Right ventricle myocardium inferior (tissue), 1 donor: ENCODE measurements at places on chromosomes 2 and 18.
A peak's percentile ranks its signal among the peaks of the same experiment; 100 is the strongest.

GRCh38 chr2:62216616-62217015 is 20.7 kb downstream of the B3GNT2 start:
- DNase-seq = no peak

DNA sequence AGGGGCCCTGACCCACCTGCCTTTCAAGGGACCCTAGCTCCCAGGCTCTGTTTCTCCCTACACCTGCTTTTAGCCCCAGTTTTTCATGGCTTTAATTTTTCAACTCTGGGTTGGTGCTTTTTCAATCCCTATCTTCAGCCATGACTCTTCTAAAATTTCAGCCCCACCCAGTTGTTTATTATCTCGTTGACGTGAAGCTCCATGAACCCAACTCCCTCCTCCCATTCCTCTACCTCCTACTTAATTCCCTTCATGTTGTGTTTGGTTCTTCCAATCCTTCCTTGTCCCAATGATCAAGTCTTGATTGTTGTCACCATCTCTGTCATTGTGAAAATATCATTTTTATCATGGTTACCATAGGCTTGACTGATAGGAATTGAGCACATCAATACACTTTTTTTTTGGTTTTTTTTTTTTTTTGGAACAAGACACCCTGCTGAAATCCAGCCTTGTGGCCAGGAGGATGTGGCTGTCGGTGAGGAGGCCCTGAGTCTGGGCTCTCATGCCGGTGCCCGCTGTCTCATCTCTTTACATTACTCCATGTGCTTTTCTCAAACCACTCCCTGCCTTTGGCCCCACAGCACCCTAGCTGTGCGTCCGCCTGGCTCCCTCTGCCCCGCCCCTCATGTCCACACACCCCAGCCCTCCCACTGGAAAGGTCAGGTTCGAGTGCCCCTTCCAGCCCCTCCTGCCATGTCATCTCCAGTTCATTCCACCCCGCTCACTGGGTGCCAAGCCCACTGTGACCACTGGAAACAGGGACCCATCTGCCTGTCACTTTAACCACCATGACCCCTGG is 39.3 kb downstream of the NAPG start:
- DNase-seq = no peak

DNA sequence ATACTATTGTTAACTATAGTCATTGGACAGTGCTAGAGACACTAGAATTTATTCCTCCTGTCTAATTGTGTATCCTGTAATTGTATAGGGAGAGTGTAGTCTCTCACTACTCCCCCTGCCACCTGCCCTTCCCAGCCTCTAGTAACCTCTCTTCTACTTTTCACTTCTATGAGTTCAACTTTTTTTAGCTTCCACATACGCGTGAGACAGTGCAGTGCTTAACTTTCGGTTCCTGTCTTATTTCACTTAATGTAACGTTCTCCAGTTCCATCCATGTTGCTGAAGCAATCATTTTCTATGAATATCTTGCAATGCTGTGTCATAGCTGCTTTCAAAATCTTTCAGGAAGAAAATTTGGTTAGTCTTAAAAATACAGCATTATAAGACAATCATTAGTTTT is 22.8 kb upstream of the RUFY4 start:
- no peak for DNase-seq

DNA sequence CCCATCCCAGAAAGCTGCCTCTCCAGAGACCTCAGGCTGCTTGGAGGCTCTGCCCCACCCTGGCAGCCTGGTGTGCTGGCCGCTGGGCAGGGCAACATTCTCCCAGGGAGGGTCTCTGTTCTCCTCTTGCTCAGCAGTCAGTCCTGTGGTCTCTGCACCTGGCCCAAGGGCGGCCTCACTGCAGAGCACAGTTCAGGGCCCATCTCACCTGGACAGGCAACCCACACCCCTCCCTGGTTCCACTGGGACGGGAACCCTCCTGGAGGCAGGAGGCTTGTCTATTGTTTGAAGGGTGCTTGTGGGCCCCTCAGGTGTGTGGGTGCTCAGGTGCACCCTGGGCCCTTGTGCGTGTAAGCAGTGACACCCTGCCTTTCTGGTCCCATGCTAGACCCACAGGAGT is 67.2 kb upstream of the OTOS start:
- no peak for DNase-seq

- DNase-seq = no peak
Measured at GRCh38 chr2:74567881-74568280, 13.4 kb downstream of the DOK1 start.

DNA sequence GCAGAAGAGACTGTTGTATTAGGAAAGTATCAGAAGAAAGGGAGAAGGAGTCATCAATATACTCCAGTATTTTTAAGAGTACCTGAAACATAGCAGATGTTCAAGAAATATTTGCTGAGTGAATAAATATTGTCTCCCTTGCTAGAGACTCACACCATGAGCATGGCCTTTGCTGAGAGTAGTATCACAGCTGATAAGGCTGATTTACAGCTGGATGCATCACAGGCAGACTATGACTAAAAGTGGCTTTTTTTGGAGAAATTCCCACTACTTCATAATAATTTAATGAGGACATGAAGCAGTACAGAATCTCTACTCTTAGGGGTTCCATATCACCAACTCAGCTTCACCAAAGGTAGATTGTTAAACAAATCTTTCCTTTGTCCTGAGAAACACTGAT is 373.3 kb downstream of the RBM43 start:
- no peak for DNase-seq

DNA sequence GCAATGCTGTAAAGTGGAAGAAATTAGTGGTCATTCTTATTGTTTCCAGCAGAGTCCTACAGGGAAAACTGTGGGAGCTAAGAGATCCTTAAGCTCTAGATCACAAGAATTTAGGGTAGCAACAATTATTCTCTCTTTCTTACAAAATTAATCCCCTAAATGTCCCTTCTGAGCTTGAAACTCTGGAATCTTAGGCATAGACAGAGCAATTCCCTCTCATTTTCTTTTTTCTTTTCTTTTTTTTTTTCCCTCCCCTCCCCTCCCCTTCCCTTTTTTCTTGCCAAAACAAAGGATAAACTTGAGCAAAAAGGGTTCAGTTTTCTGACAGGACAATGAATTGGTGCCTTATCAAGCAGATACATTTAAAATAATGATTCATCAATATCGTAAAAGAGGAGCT is 441.0 kb downstream of the DSC3 start:
- no peak for DNase-seq

DNA sequence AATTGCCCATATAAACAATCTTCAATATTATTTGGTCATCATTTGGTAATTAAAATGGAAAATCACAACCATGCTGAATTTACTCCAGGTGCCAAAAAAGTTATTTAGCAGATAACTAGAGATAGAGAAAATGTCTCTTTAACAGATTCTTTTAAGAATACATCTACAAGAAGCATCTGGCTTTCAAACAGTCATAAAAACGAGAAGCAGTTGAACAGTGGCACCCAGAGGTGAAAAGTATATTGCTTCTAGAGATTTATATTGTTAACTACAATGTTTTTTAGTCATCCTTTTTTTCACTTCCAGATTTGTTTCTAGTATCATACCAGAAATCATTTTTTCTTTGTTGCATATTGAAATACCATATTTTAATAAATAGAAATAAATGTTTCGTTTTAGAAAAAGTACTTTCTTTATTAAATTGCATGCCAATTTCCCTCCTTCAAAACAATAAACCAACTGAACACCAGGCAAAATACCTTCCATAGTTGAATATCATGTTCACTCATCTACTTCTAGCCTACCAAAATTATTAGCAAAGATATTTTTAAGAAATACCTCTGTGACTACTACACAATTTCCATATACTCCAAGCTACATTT is 65.4 kb upstream of the HNRNPA3 start:
- no peak for DNase-seq

- DNase-seq = no peak
Measured at GRCh38 chr2:105864262-105864661, 119.5 kb downstream of the NCK2 start.

GRCh38 chr2:144325086-144325485 is 194.8 kb downstream of the ZEB2 start:
- DNase-seq = no peak

DNA sequence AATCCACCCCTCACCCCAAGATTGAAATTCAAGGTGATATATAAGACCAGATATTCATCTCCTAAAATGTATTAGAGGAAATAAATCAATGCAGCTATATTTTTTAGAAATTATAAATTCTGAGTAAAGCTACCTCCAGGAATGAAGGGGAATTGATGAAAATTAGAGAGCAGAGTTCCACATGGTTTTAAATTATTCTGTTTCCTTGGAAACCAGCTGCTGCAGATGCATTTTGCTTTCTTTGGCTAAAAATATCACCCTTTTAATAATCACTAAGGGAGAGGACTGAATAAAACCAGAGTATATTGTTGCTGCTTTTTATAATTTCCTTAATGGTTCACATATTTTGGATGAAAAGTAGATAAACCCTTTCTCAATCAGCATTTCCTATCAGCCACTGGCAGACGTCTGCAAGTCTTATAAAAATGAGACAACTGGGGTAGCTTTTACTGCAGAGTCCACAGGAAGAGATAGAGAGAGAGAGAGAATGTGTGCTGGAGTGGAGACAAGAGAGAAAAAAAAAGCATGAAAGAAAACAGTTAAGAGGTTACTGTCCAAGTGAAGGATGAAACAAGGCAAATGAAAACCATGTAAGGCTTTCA is 2.0 kb downstream of the CSRNP3 start:
- DNase-seq = no peak

DNA sequence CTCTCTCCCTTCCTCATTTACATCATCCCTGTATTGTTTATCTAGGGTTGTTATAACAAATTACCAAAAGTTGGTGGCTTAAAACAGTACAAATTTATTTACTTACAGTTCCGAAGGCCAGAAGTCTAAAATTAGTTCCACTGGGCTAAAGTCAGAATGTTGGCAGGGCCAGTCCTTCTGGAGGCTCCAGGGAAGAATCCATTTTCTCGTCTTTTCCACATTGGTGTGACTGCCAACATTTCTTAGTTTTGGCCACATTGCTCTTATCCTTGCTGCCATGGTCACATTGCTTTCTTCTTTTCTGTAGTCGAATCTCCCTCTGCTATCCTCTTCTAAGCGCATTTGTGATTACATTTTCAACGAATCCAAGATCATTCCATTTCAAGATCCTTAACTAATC is 34.7 kb downstream of the ICOS start:
- DNase-seq = no peak

DNA sequence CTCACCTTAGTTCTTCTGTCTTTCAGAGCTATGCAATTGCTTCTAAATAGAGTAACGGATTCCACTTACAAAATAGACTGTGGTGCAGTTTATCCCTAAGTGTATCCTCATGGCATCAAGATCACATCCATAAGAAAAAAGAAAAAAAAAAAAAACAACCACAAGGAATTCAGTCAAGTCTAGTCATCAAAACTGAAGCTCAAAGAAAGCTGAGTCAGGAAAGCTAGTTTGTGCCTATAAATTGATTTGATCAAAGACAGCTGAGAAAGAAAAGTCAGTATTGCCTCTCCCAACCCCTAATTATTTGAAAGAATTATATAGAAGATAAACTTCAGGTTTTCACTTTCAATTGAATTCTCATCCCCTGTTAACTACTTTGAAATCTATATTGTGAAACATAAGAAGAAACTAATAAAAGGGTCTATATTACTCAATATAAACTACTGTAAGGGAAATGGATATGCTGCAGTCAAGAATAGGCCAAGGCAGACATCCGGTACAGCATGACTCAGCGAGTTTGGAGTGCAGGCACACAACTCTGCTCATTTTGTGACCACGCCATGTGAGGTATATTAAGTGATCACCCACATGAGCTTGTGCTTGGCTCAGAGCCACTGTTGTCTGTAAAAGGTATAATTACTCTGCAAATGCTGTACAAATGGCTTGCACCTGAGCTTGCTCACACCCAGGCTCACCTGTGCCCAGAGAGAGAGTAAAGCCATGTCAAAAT is 568.1 kb upstream of the CRIM1 start:
- no peak for DNase-seq

GRCh38 chr2:56170988-56171387 is 12.8 kb upstream of the CCDC85A start:
- no peak for DNase-seq

GRCh38 chr18:11033503-11033902 is 115.9 kb downstream of the PIEZO2 start:
- no peak for DNase-seq

DNA sequence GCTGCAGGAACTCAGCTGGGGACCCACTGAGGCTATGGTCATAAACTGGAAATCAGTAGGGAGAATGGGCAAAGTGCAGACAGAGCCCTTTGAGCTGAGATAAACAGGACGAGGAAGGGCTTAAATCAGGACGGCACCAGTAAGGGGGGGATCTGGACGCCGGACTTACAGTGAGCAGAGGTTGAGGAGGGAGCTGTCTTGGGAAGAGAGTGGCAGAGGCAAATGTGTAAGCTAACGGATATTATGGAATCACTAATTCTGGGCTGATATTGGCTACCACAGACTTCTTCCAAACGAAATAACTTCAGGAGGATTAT is 539 bp downstream of the CYP27A1 start:
- no peak for DNase-seq

GRCh38 chr18:37631422-37631821 is 65.8 kb upstream of the CELF4 start:
- no peak for DNase-seq

- no peak for DNase-seq
Measured at GRCh38 chr2:71554706-71555056, 101.3 kb downstream of the DYSF start.

DNA sequence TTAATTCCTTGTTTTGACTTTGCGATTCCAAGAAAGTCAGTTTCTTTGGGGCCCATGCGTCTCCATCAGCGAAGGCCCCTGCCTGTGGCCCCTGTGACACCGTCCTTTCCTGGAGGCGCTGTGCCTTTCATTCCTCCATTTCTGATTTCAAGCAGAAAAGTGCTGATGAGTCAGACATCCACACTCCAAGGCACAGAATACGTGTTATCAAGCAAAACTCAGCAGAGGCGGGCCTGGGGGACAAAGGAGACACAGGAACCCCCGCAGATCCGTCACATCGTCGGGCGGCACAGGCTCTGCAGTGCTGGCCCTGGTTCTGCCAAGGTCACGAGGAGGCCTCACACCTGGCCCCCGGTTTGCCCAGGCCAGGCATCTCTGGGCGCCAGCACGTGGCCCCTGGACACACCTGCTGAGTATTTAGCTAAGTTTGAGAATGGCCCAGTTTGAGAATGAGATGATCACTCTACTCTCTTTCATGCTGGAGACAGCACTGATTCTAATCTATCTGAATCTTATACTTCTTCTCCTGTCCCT is 7.2 kb upstream of the SALL3 start:
- no peak for DNase-seq

GRCh38 chr2:22850310-22850709 is 534.7 kb upstream of the KLHL29 start:
- no peak for DNase-seq

DNA sequence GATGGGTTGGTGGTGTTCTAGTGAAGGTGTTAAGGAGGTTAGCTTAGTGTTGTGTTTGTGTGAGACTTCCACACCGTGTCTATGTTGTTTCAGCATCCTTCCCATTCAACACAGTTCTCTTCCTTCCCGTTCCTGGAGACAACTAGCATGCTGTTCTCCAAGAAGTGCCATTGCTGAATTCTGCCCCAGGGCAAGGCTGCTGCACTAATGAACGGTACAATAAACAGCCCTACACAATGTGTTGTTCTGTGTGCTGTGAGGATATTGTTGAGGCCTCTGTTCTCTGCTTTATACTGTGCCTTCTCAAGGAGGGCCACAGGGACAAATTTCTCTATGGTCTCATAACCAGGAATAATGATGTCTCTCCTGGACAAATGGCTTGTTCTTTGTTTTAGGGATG is 39.8 kb upstream of the ZEB2 start:
- DNase-seq = no peak

GRCh38 chr2:79770926-79771325 is 258.1 kb downstream of the CTNNA2 start:
- DNase-seq = no peak

- DNase-seq = peak; percentile 77
Measured at GRCh38 chr18:11849841-11850634, 1.2 kb upstream of the CHMP1B start.
